ENCODE measurements at places on chromosomes 1 and 21.

DNA sequence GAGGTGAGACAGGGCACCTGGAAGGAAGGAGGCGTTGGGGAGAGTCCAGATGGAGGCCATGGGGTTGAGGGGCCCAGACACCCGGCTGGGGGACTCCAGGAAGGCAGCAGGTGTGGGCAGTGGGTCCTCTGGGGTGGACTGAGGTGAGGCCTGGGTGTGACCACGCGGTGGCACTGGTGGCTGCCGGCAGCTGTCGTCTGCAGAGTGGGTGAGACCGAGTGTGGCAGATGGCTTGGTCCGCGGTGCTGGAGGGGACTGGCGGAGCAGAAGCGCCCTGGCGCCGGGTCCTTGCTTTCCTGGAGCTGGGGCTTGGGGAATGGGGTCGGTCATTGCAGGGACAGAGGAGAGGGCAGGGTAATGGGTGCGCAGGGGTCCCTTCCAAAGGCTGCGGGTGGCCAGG is 12.5 kb downstream of the AGRN start:
- DNase-seq = no peak

DNA sequence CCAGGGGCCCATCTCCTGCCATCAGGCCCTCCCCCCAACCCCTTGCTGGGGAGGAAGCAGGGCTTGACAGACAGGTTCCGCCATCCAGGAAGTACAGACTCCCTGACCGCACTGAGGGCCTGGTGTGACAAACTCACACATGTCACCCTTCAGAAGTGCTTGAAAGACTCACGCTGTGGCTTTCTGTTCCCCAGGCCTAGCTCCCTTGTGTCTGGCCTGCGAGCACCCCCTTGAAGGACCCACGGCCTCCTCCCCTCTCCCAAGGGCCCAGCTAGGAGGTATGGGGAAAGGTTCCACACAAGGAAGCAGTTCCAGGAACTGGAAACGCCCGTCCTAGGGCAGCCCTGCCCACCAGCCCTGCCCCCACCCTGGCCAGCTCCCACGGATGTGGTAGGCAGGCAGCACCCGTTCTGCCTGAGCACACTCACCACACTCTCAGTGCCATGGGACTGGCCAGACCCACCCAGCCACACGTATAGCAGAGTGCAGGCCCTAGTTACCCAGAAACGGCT is 26.7 kb downstream of the SLC2A1 start:
- DNase-seq = peak; percentile 69

GRCh38 chr1:42964044-42964812 is 5.6 kb upstream of the SLC2A1 start:
- no peak for DNase-seq

GRCh38 chr1:46218443-46218842 is 15.3 kb downstream of the LURAP1 start:
- DNase-seq = no peak

DNA sequence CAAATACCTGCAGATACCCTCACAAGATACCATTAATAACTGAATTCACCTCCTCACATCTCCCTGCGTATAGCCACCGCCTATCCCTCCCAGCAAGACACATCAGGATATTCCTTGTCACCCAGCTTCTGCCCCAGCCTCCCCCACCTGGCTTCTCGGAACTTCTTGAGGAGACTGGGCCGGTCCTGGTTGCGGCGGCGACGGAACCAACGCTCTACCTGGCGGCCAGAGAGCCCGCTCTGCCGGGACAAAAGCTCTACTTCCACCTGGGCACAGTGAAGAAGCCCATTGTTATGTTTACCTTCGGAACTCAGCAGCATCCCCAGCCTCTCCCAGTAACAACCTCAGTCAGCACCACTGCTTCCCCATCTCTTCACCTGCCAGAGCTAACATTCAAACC is 6.7 kb downstream of the CERS2 start:
- no peak for DNase-seq
